ENCODE measurements at places on chromosomes 3 and 15.

GRCh38 chr15:31367021-31367729 lies 40.5 kb downstream of the KLF13 start:
- no peak for DNase-seq

DNA sequence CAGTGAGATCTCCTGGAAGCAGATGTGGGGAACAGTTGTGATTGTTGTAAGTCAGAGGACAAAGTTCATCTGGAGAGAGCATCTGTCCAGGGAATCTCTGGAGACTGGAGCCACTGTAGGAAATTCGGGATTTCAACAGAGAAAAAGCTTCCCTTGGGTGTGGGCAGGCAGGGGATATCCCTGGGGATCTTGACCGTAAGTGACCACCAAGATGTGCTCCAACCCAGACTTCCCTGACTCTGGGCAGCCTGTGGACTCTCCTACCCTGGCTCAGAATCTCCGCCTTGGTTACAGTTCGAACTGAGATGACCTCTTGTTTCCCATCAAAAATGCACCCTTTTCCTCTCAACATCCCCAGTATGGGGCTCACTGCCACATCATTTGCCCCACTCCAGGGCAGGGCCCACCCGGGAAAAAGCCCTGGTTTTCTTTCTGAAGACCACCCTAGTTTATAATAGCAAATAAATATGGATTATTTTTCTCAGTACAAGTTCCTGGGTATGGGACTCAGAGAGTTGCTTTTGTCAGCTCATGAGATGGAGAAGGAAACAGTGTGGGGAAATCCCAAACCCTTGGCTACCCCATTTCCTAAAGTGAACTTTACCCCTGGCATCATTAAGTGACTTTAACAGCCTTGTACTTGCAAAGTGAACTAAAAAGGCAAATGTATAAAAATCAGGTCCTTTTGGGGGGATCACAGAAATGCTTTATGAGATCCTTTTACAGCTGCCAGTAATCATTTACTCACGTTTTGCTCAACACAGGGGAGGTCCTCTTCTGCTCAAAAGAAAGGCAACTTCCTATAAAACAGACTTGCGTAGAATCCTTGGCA lies 89.9 kb downstream of the CCNL1 start:
- DNase-seq: no peak

DNA sequence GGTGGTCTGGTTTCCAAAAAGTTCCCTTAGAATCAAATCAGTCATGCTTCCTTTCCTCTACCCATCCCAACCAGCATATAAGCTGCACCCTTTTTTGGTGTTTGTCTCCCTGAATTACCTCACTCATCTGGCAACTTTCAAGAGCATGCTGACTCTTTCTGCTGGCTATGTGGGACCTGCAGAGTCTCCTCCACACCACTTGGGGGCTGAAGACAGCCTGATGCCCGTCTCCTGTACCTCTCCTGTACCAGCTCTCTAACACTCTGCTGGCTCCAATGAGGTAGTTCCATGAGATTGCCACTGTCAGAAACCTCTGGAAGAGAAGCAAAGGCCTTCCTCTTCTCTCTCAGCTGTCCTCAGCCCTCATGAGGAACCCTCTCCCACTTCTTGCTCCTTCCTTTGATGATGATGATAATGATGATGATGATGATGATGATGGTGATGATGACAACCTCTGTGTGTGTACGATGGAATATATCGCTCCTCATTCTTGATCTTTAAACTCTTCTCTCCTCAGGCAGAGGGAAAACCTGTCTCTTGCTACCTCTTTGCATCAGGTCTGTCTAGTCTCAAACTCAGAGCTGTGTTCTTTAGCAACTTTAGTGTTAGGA lies 257.5 kb downstream of the ZNF621 start:
- DNase-seq: no peak

- no peak for DNase-seq
Measured at GRCh38 chr3:45498532-45498931, 96.0 kb upstream of the LIMD1 start.

DNA sequence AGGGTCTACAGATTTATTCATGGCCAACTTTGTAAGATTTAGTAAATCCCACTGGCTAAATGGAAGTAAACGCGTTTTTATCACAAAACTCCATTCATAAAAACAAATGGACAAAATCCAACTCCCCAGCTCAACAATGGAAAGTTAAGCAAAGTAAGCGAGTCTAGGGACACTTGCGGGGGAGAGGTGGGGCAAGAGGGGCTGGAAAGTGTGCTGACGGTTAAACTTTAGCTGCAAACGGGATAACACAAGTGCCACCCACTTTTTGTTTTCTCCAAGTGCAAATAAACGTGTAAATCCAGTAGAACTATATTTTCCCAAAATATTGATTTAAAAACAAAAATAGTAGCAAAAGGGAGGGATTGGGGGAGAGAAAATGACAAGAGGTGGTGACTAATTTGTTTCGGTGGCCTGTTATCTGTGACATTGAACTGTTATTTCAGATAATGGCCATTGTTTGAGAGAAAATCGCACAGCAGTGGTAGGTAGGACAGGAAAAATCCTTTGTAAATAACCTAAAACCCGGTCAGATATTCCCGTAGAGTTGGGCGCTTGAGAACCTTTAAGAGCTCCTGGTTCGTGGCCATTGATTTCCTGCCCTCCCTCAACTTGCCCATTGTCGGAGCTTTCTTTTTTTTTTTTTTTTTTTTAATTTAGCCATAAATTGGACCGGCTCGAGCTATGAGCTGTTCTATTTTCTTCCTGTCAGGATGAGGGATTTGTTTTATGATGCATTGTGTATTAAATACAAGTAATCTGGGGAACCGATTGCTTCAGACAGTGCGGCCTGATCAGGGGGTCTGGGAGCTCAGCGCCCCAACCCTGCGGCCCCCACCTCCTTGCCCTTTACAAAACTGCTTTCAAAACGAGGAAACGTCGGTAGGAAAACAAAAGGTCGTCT lies 514.8 kb downstream of the MECOM start:
- DNase-seq: no peak

DNA sequence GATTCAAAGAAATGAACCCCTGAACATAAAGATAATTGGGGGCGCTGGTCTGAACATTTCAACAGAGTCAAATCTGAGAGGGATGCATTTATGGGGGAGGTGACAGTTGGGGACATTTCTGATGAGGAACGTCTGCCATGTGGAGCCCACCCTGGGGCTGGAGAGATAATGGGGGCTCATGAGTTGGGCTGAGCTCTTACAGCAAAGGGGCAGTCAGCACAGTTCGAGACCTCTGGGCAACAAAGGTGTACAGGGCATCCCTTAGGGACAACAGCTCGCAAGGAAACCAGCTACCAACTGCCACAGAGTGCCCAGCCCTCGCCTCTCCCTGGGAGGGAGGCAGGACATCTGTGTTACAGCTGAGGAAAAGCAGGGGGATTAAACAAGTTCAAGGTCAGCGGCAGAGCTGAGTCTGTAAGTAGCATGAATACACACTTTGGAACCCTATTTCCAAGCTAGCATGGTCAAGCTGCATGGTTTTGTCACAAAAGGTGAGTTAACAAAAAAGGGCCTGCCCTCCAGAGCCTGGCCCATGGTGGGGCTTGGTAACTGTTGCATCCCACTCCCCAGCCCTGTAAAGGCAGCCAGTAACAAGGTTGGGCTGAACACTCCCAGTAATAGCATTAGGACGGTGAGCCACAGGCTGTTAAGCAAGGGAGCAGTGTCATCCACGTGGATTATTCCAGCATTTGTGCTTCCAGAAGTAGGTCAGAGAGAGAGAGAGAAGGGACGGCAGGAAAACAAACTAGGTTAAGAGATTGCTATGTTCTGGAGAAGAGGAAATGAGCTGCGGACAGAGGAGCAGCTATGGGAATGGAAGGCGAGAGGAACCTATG lies 4.3 kb downstream of the GNB5 start:
- DNase-seq: no peak

GRCh38 chr15:36673039-36673438 lies 93.6 kb downstream of the CDIN1 start:
- DNase-seq: no peak

DNA sequence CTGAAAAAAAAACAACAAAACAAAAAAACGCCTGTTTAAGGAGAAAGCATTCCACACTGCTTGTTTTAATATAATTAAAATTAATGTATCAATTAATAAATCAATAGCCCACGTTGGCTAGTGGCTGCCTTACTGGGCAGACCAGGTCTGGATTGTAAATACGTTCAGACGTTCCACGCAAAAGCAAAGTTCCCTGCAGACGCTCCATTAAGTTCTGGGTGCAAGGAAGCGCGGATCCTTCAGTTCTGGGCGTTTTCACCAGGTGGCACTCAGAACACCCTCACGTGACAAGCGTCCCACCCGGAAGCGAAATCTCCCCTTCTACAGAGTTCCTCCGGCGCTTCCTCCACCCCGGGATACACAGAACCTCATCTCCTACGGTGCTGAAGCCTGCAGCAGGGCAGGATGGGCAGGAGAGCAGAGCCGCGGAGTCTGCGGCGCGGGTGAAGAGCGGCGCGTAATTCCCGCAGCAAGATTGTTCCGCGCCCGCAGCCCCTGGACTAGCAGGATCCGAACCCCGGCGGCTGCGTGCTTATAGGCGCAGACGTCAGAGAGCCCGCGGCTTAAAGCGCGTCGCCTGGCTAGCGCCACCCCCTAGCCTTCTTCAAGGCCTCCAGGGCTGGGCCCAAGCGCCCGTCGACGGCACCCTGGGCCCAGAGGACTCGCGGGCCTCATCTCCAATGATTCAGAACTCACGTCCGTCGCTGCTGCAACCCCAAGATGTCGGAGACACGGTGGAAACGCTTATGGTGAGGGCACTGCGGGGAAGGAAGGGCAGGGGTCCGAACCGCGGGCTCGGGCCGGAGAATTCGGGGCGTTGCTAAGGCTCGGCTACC lies at the start of gene SLC25A38:
Gene SLC25A38 (plus strand): TSS at position 326 of the 836 bp plus-strand sequence. CDS start 355 bp downstream, at position 681.
- DNase-seq: peak; percentile 73

DNA sequence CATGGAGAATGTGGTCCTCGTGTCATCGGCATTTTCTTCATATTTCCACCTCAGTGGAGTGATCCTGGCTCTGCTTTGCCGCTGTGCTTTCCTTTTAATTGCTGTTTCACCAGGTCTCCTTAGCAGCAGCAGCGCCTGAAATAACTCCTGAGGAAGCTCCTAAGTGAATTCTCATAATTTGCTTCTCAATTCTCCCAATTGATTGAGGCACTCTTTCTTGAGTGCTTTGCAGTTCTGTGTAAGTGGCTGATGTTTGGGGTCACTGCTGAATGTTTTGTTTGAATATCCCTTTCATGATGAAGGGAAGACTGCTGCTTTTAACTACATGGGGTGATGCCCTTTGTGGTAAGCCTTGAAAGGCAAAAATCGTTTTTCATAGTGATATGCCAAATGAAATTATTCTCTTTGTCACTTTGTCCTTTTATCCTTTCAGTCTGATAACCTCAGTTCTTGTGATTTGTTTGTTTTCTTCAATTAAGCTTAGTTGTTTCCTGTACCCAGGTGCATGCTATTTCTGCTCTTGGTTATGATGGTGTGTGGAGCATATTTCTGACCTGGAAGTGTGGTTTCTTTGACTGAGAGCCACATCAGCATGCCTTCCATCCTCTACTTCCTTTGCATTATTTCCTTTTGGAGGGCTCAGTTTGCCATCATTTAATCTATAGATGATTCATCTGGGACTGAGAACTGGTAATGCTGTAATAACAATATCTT lies 36.7 kb downstream of the HMG20A start:
- DNase-seq: no peak

GRCh38 chr3:133443649-133444422 lies 44.0 kb downstream of the BFSP2 start:
- DNase-seq: no peak

DNA sequence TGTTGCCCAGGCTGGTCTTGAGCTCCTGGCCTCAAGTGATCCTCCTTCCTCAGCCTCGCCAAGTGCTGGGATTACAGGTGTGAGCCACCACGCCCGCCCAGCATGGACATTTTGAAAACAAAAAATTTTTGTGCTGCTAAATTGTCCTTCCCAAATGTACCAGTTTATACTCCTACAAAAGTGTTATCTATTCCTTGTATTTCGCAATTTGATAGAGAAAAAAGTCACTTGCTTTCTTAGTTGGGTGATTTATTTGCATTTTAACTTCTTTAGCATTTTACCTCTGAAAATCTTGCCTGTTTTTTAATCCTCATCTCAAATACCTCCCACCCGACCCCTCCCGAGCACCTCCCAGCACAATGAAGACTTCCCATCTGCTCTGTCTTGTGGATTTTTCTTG lies 46.8 kb downstream of the PDE8A start:
- DNase-seq: no peak

DNA sequence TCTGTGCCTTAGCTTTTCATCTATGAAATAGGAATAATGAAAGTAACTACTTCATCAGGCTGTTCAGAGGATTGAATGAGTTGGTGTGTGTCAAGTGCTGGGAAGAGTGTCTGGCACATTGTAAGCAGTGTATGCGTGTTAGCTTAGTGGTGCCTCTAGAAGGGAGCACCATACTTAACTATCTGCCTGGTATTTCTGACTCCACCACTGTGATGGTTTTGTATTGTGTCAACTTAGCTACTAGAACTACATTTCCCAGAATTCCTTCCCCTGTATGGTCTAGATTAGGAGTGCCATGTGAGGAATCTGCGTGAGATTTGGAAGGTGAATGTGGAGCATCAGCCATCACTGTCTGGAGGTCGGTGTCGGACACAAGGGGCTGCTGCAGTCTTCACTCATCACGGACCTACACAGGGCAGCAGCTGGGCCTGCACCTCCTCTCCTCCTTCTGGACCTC lies 115.4 kb upstream of the GALNT15 start:
- no peak for DNase-seq

- DNase-seq: no peak
Measured at GRCh38 chr15:26232691-26233090, 369.6 kb upstream of the ATP10A start.

DNA sequence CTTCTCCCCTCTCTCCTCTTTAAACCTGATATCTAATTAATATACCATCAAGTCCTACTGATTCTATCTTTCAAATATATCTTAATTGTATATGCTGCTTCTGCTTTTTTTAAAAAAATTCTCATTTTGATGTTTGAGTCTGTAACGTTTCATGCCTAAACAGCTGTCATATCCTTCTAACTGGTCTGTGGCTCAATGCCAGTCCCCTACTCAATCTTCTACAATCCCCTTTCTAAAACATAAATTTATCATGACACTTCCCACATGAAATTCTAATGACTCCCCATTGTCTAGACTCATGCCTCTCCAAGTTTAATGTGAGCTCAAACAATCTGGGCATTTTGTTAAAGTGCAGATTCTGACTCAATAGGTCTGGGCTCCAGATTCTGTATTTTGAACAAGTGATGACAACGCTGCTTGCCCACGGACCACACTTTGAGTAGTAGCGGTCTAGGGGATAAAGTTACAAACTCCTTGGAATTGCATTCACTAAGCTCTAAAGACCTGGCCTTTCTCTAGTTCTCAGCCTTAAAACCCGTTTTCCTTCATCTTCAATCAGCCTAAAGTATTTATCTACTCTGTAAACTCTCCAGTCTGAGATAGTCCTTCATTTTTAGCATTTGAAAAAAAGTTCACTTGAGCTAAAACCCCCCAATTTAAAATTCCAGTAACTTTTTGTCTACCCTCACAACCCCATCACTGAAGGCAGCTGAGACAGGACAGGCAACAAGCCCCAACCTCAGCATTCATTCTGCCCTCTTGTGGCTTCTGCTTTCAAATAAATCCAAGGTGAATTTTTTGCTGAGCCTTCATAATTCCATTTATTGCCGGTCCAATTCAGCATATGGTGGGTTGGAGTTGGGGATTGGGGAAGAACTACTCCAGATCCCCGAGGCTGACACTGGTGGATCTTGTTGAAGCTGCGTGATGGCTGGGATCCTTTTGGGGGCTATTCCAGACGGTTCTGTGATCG lies 88.1 kb upstream of the THRB start:
- no peak for DNase-seq

- DNase-seq: no peak
Measured at GRCh38 chr3:63920001-63920400, 7.8 kb upstream of the SCAANT1 start.

GRCh38 chr3:14741510-14741909 lies 66.6 kb downstream of the C3orf20 start:
- DNase-seq: no peak

- no peak for DNase-seq
Measured at GRCh38 chr15:41878355-41878699, 15.5 kb downstream of the SPTBN5 start.
